ENCODE measurements at places on chromosomes 12 and 14.

- no peak for DNase-seq
Measured at GRCh38 chr12:120239776-120240494, 25.6 kb downstream of the PXN start.

- DNase-seq = no peak
Measured at GRCh38 chr12:78239544-78239943, 408.9 kb downstream of the NAV3 start.

GRCh38 chr12:89166525-89166934 lies 185.8 kb downstream of the DUSP6 start:
- no peak for DNase-seq

DNA sequence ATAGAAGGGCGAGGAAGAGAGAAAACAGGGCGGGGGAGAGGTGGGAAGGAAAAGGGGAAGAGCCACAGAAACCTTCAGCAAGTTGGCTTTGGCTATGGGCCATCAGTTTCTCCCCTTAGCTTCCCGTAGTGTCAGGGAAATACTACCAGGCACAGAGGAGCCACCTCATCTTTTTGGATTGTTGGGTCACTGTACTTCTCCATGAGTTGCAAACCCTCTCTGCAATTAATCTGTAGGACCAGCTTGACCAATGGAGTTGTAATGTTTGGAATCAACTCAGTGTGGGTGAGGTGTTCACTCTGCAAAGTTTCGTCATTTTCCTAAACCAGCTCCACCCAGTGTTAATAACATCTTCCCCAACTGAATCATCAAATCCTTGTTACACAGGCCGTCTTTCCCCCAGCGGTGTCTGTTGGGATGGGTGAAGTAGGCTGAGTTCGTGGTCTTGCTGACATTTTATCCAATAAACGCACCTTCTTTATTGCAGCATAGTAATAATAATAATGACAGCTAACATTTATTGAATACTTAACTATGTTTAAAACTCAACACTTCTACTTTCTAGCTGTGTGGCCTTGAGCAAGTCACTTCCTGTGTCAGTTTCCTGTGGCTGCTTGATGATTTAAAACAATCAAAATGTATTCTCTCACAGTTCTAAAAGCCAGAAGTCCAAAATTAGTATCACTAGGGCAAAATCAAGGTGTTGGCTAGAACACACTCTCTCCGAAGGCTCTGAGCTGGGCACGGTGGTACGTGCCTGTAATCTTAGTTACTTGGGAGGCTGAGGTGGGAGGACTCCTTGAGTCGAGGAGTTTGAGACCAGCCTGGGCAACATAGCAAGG lies 8.1 kb upstream of the GLTP start:
- no peak for DNase-seq

DNA sequence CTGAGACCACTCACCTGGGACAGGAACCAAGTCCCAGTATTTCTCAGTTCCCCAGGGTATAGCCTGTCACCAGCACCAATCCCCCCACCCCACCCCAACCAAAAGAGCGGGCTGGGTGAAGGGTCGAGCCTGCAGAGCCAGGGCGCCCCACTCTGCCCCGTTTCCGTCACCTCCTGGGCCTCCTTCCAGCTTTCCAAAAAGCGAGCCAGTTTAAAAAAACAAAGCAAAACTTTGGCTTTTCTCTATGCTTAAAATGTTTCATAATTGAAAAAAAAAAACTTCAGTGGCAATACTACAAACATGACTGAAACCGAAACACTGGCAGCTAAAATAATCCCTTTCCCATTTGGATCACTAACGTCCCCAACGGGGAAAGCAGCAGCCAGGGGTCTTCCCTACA lies 7.5 kb downstream of the CAMKK2 start:
- no peak for DNase-seq

- no peak for DNase-seq
Measured at GRCh38 chr12:96197503-96198272, 3.5 kb downstream of the ELK3 start.

DNA sequence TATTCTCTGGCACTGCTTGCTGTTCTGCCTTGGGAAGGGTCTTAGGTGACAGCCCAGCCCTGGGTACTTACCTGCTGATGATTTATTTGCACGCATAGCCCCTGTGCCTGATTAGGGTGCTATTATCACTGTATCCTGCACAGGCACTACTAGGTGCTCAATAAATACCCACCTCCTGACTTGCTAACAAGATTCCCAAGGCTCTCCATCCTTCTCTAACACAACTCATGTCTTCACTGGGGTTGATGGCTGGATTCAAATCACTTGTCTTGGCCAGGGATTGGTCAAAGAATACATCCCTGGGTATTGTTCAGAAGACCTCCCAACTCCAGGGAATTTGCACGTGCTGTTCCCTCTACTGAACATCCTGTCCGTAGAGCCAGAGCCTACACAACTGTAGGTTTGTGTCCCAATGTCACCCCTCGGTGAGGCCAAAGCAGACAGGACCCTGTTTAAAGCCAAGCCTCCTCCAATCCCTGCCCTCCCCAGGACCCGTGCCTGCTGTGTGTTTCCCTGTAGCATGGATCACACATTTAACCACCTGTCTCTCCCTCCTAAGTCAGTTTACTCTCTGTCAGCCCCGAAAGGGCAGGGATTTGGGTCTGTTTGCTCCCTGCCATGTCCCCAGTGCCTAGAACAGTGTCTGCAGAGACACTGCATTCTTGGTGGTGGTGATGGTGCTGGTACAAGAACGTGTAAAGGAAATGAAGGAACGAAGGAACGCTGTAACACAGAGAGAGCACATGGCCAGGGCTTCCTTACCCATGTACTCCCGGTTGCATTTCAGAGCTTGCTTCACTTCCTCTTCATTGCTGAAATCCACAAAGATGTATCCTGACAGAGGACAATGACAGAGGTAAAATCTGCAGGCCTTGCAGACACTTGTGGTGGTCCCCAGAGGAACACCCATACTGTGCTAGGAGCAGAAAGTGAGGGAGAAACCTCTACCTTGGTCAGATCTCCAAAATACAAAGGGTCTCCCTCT lies 16.5 kb downstream of the RBM19 start:
- DNase-seq = no peak

DNA sequence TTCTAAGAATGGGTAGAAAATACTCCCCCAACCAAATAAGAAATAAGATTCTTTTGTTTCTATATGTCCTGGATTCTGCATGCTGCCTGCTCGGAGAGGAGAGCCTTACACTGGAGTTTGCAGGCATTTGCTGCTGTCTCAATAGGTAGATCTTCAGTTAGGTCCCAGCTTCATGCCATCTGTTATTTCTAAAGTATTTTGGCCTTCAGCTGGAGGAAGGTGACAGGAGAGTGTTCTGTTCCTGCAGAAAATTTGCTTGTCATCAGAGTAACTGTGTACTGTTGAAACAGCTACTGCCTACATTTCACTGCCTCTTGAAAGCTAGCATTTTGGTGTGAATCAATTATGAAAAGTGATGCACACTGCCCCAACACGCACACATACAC lies 966.9 kb downstream of the NRXN3 start:
- DNase-seq = no peak

DNA sequence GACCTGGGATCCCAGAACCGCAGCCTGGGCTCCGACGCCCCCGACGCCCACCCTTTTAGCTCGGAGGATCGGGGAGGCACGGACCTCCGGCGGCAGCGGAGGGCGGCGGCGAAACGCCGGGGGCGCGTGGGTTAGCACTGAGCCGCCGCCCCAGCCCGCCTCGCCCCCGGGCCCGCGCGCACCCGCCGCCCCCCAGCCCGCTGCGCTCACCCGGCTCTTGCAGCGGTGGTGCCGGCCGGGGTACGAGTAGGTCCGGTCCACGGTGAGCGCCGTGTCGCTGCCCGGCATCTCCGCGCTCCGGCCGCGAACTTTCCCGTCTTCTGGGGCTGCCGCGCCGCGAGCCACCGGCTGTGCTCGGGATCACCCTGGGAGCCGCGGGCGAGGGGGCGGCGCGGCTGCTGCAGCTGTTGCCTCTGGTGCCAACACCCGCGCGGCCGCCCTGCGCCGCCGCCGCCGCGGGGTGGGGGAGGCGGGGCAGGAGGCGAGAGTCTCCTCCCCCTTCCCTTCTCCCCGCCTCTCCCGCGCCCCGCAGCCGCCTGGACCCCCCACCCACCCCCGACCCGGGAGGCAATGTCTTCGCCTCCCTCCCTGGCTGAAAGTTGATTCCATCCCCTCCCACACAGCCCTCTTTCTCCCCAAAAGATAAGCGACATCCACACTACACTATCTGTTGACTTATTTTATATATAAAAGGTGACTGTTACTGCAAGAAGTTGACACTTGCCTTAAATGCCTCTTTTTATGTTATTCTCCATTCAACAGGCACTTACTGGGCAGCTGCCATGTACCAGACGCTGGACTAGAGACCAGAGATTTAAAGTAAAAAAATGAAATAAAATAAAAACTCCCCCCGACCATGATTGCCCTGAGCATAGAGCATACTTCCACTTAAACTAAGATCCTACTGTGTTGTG lies at the start of gene TMCC3:
TMCC3 (minus strand) TSS at position 415 of the 914 bp plus-strand sequence; CDS start at position 288, 127 bp downstream.
- no peak for DNase-seq

DNA sequence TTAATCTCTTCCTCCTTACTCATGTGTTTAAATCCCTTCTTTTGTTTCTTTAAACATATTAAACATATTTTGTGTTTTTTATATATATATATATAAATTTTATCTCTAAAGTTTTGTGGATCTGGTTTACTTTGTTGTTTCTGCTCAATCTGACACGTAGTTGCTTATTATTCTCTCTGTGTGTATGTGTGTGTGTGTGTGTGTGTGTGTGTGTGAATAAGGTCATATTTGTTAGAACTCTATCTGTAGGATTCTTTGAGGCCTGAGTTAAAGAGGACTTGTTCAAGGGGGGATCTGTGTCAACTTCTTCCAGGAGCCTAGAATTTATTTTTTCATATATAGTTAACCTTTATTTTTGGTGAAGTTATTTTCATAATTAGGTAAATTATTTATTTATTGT lies 2.7 kb downstream of the GPR65 start:
- DNase-seq = no peak

- no peak for DNase-seq
Measured at GRCh38 chr12:131111446-131111845, 157.7 kb downstream of the ADGRD1 start.

DNA sequence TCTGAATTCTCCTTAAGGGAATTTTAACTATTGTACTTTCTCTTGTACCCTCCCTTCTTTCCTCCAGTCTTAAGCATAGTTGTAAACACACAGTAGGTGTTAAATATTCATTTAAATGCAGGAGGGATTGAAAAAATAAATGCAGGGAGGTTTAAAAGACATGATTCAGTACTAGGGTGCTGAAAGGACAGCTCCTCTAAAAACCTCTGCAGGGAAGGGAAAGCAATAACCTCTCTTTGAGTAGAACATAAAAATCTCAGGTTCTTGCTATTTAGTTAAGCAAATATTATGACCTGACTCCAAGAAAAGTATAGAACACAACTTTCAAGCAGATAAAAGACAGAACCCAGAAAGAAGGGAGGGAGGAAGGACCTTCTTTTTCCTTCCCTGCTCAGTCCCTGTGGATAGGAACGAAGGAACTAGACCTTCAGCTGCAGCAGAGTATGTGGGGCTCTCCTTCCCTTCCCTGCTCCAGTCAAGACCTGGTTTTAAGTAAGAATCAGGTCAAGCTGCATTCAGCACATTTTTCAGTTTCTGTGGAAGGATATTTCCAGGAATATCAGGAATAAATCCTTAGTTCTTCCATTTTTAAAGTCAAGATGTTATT lies 4.7 kb downstream of the MAP3K9 start:
- DNase-seq = no peak

- DNase-seq = peak; percentile 86
Measured at GRCh38 chr14:23567186-23568020, at the start of gene AP1G2. TSS of gene AP1G2 (minus strand) at chr14:23567791. CDS start at chr14:23567314, 477 bp downstream.

GRCh38 chr12:64670019-64670418 lies 59.7 kb downstream of the RASSF3 start:
- no peak for DNase-seq

DNA sequence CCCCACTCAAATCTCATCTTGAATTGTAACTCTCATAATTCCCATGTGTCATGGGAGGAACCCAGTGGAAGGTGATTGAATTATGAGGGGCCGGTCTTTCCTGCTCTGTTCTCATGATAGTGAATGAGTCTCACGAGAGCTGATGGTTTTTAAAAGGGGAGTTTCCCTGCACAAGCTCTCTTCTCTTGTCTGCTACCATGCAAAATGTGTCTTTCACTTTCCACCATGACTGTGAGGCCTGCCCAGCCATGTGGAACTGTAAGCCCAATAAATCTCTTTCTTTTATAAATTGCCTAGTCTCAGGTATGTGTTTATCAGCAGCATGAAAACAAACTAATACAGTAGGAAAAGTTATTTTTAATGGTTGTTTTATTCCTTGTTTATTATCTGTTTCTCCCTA lies 146.0 kb downstream of the FSCB start:
- DNase-seq = no peak

GRCh38 chr12:124921200-124922031 lies 7.0 kb upstream of the UBC start:
- DNase-seq = peak; percentile 75

- DNase-seq = no peak
Measured at GRCh38 chr14:45811155-45811554, 558.2 kb upstream of the MIS18BP1 start.

DNA sequence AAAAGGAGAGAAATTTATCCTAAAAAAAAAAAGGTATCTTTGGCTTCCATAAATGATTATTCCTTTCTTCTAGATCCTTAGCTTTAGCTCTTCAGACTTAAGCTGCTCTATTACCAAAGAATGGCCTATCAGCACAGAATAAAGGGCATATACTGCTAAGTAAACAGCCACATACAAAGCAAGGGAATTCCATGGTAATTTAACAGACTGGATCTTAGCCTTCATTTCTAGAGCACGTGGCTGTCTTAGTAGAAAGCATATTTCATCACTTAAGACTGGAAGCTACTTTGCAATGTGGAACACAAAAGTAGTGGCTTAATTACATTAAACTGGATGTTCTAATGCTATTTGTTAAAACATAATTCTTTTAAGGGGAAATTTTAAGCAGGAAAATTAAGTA lies 23.1 kb downstream of the TMED10 start:
- no peak for DNase-seq

DNA sequence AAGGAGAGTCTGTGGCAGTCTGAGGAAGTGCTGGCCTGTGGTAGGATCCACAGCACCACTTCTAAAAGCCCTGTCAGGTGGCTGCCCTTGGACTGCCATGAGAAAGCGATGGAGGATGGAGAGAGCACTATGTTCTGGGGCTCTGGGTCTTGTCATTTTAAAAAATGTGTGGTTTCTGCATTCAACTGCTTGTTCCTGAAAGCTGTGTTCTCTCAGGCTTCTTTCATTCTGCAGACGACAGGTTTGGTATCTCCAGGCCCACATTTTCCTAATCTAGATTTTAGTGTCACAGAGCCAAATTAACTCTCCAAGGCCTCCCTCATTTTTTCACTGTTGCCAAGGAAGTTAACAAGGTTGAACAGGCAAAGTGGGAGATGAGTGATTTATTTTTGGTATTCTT lies 10.5 kb downstream of the OVCH1 start:
- DNase-seq = no peak

- no peak for DNase-seq
Measured at GRCh38 chr14:54475187-54475899, 13.4 kb downstream of the GMFB start.

- DNase-seq = no peak
Measured at GRCh38 chr14:68687746-68688145, 105.1 kb downstream of the ZFP36L1 start.

DNA sequence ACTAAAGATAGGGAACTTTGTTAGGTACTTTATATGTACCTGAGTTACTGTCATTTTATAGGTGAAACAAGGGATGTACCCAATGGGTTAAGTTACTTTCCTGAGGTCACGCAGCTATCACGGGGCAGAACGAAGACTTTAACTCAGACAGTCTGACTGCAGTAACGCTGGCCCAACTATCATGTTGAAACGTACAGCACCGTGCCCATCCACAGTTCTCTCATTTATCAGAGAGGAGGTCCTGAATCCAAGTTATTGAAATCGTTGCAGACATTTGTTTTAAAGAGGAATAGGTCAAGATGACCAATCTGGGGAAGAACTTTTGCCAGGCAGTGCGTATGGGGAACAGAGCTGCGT lies 587 bp upstream of the C12orf75 start:
- no peak for DNase-seq

GRCh38 chr12:590206-590750 lies 73.0 kb downstream of the NINJ2 start:
- no peak for DNase-seq
